ENCODE measurements at places on chromosomes 6 and 20.
A peak's percentile ranks its signal among the peaks of the same experiment; 100 is the strongest.

- no peak for DNase-seq
These were observed 18.4 kb downstream of the CD83 start for GRCh38 chr6:14135893-14136539.

GRCh38 chr20:44021900-44022299, 107.2 kb downstream of the TOX2 start:
- DNase-seq, result no peak

GRCh38 chr6:118134206-118134605, 227.1 kb downstream of the SLC35F1 start:
- DNase-seq, result no peak

GRCh38 chr20:21234806-21235483, 68.2 kb upstream of the XRN2 start:
- no peak for DNase-seq

- DNase-seq, result peak; percentile 5
These were observed 3.1 kb upstream of the CCM2L start for GRCh38 chr20:32006841-32007786.

DNA sequence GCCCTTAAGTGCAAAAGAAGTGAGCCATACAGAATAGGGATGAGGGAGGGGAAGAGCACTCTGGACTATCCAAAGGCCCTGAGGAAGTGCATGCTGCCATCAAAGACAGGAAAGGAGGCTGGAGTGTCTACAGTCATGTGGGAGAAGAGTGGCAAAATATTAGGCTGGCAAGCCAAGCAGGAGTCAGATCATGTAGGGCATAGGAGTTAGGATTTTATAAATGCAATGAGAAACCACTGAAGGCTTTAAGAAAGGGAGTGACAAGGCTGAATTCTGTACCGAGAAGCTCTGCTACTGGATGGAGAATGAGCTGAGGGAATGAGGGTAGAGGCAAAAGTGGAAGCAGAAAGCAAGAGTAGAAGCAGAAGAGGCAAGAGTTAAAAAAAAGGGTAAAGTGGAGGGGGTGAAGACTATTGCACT, 2.3 kb downstream of the ZSCAN31 start:
- DNase-seq, result no peak
